ENCODE measurements at places on chromosomes 16 and 17. TPM values are rescaled to one million over a fixed set of nuclear protein-coding genes. Genes with fewer than 3 reads are reported as not detected.

The CDRT15L2 gene
- total RNA-seq = not detected

The OR2C1 gene
- not detected for total RNA-seq

DNA sequence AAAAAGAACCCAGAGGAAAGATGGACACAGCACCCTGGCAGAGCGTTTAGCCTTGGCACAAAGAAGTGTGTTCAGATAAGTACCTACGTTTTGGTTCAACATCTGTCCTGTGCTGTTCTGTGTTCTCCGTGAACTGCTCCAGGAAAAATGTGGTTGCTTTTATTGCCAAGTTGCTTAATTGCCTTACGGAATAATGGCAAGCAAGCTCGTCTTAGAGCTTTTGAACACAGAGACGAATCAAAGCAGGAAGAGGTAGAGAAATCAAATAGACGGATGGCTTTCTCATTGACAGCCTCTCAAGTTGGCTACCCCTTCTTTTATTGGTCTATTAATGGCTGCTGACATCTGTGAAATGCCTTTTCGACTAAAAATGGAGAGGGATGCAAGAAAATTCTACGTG lies 911.1 kb upstream of the EEF2KMT start:
- DNase-seq = no peak

GRCh38 chr17:47850692-47851573 lies at the start of gene SP6:
TSS of gene SP6 (minus strand) at chr17:47851163. CDS start at chr17:47848429, 2,734 bp downstream.
- DNase-seq = peak; percentile 81

DNA sequence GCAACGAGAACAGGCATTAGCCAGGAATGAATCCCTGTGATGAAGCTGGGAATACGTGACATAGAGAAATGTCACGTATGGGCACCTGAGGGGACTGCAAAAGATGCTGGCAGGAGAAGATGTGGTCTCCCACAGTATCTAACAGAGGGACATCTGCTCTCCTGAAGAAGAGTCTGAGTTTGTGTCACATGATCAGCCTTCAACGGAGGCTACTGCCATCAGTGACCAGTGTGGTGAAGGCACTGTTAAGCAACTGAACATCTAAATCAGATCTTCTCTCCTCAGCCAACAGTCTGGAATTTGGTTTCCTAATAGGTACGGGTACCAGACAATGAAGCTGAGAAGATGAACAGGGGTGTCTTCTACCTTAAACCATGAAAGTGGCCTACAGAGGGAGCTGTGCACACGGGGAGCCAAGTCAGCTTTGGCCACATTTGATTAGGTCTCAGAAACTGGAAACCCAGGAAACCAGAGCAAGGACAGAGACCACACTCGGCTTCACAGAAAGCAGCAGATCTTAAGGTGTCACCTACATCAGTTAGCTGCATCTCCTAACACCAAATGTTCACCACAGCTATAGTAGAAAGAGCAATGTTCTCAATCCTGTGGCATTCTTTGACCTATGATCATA lies 41.8 kb downstream of the BRD7 start:
- peak; percentile 32 for DNase-seq

The CHST6 gene
- total RNA-seq = 4.0 TPM

GRCh38 chr16:51849715-51850114 lies 697.2 kb downstream of the TOX3 start:
- no peak for DNase-seq

The TEDC2 gene
- total RNA-seq = 21.1 TPM

The JPH3 gene
- 10.5 TPM for total RNA-seq

DNA sequence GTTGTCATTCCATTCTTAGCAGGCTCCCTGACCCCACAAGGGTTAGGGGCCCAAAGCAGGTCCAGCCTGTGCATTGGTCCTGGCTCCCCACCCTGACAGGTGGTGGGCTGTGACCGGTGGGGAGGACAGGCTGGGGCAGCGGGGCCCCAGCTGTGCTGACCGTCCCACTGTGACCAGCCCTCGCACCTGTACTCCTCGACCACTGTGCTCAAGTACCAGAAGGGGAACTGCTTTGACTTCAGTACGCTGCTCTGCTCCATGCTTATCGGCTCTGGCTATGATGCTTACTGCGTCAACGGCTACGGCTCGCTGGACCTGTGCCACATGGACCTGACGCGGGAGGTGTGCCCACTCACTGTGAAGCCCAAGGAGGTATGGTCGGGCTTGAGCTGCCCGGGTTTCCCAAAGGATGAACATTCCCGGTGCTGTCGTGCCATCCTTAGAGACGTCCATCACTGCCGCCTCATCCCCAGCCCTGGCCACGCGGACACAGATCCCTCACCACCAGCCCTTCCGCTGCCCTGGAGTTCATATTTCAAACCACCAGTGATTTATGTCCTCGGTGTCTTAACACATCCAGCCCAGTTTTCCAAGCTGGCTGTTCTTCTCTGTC lies 7.3 kb downstream of the DRC7 start:
- no peak for DNase-seq

DNA sequence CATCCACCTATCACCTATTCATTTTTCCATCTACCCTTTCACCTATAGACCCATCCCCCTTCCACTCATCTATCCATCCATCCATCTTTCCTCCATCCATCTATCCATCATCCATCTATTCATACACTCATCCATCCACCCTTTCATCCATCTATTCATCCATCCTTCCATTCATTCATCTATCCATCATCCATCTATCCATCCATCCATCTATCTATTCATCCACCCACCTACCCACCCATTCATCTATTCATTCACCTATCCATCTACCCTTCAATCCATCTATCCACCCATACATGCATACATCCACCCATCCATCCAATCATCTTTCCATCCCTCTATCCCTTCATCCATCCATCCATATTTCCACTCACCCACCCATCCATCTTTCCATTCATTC lies 63.3 kb downstream of the C17orf67 start:
- DNase-seq = no peak

The GLP2R gene
- not detected for total RNA-seq

DNA sequence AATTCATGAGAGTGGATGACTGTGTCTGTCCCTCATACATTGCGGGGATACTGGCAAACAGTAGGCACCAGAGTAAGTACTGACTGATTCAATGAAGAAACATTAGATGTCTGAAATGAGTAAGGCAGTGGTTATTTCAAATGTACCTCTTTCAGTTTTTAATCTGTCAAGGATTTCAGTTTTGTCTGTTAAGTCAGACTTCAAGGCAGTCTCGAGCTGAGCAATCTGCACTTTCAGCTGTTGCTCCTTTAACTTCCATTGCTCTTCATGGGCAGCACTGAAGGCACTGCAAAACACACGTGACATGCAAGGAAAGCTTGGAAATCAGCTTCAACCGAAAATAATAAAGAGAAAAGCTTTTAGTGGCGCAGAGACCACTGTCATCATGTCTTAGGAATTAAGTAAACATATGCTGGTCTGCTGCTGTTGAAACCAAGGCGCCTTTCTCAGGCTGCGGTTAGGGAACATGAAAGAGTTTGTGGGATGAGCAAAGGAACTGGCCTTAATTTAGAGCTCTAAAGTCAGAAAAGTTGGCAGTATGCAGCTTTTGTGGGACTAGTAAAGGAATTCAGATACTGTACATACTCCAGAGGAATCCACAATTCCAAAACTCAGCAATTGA lies 38.8 kb downstream of the RPGRIP1L start:
- DNase-seq = no peak

GRCh38 chr16:85424260-85425073 lies 188.7 kb upstream of the GSE1 start:
- DNase-seq = peak; percentile 36

- DNase-seq = no peak
These were observed 148.6 kb upstream of the IRX6 start for GRCh38 chr16:55175389-55175788.

DNA sequence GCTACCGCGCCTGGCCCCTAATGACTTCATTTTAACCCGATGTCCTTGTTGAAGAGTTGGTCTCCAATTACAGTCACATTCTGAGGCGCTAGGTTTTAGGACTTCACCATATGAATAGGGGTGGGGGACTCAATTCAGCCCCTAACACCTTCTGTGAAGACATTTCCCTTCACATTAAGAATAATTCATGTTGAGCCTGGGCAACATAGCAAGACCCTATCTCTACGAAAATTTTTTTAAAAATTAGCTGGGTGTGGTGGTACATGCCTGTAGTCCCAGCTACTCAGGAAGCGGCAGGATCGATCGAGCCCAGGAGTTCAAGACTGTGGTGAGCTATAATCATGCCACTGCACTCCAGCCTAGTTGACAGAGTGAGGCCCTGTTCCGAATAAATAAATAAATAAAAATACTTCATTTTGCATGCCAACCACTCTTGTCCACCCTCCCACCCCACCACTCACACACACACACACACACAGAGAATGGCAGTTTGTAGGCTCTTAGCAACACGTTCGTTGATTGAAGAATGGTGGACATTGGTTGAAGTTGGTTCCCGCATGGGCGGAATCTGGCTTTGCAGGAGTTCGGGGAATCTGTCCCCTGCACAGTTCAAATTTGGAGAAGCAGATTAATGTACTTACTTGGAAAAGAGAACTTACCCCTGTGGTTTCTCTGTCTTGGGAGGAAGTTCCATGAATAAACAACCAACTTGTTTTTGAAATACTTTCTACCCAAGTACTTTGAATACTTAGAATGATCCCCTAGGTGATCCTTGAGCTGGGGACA lies 27.8 kb upstream of the TVP23A start:
- DNase-seq = no peak
